Stimulated activated CD4-positive, alpha-beta T cell treated with anti-CD3 and anti-CD28 coated beads, Interleukin-1b, Interleukin-23, amount 100 ng/mL, for 1 hour (primary cell): ENCODE measurements at places on chromosomes 3 and 15.

GRCh38 chr3:120142236-120142635 is 48.0 kb upstream of the GSK3B start:
- DNase-seq = no peak

- DNase-seq = peak; percentile 8
Observed at GRCh38 chr3:143120716-143121240, 1.2 kb downstream of the CHST2 start.

GRCh38 chr3:184015381-184016019 is 2.2 kb downstream of the ABCC5 start:
- DNase-seq = no peak

DNA sequence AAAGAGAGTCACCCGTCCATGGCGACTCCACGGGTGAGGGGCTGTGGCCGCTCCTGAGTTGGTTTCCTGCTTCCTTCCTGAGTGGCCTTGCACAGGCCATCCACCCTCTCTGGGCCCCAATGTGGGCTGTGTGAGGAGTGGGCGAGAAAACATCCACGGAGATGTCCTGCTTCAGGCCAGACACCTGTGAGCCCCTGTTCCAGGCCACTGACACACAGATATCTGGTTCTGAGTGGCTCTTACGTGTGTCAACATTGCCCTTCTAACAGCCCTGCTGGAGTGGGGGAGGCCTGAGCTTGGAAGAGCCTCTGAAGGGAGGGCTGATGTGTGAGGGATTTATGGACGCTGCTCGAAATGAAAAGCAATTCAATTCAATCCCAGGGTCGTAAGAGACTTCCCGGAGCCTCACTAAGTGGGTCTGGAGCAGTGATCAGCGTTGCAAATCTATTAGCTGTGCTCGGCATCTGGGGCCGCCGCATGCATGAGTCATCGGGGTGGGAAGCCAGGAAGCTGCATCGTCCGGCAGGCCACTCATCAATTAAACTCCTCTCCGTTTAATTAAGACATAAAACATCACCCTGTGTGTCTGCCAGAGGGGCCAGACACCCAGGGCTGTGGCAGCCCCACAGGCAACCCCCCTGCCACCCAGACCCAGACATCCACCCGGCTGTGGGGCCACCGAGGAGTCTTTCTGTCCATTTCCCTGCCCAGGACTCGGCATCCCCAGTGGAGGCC is 20.0 kb upstream of the PRR23E start:
- DNase-seq = no peak

DNA sequence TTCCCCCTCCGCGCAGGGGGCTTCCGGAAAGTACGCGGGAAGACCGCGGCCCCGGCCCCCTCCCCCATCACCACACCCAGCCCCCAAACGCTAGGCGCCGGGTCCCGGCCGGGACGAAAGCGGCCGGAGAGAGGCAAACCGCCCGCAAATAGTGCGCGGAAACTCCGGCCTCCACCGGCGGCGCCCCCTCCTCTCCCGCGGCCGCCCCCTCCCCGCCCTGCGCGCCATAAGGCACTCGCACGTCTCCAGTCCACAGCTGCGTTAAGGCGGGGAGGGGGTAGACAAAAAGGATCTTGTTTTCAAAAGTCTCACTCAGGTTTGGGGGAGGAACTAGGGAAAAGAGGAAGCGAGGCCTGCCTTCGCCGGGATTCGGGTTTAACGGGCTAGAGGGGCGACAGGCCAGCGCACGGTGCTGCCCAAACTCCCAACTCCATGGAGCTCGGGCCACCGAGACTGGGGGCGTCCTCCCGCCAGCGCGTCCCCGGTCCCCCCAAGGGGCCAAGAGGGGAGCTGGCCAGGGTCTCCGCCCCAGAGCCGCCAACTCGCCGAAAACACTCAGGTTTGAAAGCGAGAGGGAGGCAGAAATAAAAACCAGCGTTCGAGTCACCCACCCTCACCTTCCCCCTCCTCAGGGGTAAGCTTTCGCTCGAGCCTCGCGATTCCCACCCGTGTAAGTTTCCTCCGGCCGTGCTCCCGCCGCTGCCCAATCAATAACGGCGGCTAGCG is 1.8 kb downstream of the ANP32A start:
- no peak for DNase-seq

DNA sequence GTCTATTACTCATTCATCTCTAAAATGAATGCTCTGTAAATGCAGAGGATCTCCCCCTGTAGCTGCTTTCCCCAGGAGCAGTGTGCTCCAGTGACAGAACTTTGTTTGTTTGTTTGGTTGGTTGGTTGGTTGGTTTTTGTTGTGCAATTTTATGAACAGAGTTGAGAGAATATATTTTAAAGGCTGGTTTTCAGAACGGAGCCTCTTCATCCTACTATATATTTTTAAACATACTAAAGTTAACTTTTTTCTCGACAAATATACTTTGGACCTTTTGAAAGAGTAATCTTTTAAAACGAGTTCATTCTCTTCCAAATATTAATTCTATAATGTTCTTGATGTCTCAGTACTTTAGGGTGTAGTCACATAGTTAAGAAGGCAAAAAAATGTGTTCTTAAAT is 20.2 kb downstream of the RYR3 start:
- DNase-seq = no peak

DNA sequence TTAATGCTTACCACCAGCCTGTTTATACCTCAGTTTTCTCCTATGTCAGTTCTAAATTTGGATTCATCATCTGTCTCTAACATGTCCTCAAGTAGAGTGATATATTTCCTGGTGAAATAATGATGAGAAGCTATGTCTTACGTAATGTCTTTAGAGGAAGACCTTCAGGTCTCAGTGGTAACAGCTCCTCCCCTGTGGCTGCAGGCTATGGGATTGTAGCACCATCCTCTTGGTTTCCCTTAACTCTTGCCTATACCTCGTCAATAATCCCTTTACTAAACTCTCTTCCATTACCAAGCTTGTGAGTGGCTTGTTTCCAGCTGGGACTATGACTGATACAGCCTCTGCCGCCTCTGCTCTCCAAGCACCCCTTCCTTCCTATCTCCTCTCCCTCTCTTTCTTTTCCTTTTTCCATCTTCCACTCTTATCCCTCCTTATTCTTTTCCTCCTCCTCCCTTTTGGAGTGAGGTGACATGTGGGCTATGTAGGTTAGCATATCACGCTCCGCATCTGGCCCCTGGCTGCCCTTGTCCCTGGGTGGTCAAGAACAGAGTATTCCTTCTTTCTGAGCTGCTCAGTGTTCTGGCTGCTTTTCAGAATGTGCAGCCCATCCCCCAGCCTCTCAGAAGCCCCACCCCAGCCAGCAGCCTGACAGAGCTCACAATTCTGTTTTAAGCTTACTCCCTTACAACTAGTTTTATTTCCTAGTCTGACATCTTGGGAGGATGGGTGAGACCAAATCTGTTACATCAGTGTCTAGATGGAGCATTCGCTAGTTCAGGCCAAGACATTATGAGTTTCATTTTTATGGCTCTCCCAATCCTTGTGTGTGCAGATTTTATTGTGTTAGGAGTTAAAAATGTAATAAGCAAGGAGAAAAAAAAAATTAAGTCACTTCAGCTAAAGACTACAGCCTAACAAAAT is 75.0 kb upstream of the RNU6-1 start:
- DNase-seq = no peak

- DNase-seq = no peak
Observed at GRCh38 chr3:195196266-195196665, 74.7 kb downstream of the XXYLT1 start.

- DNase-seq = no peak
Observed at GRCh38 chr15:47355759-47356158, 361.5 kb upstream of the SEMA6D start.

DNA sequence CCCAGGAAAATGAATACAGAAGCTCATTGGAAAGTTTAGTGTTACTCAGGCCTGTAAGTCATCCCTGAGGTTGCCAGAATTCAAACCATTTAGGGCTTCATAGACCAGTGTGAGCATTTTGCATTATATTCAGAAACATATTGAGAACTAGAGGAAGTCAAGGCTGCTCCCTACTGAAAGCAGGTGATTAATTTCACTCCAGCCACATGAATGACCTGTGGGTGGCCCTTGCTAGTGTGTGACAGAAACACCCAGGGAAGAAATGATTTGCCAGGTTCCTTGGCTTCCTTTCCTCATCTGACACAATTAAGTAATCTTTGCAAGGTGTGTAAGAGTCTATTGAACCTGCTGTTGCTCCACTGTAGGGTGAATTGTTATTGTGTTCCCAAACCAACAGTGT is 61.8 kb downstream of the GAP43 start:
- DNase-seq = no peak

DNA sequence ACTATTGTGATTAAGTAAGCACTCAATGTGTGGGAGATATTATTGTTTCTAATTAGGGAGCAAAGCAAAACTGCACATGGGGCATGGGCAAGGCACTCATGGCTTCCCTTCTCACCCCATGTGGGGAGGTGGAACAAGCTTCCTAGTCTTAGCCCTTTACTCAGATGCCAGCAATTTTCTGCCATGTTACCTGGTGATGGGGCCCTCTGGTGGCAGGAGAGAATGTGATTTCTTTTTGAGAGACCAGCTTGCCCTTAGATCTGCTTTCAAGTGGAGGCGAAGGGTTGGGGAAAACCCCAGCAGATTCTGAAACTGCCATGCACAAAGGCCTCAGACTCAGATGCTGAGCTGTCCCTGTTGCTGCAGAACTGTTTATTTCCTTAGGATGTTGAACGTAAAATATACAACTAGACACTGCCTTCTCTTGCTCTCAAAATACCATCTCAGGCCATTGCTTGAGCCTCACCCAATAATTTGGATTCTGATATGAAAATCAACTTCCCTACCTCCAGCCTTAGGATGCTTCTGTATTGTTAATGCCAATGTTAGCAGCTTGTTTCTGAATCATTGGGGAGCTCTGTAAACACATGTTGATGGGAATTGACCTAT is 130.2 kb upstream of the TPRG1 start:
- DNase-seq = peak; percentile 56

- DNase-seq = no peak
Observed at GRCh38 chr15:38611228-38611627, 46.6 kb upstream of the RASGRP1 start.

- no peak for DNase-seq
Observed at GRCh38 chr3:66490984-66491383, 9.8 kb downstream of the LRIG1 start.

DNA sequence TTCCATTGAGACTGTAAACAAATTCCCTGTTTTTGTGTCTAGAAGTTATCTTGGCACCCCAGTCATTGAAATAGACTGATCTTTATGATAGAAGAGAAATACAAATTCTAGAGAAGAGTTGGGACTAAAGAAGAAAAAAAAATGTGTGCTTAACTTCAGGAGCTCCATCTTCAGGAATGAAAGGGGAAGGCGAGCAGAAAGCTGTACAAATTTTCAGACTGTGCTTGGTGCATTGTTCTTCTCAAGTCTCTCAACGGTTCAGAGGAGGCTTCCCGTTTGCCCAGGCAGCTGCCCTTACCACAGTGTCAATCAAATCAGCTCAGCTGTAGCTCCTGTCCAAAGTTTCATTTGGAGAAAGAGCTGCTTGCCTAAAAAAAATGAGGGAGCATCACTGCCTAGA is 41.7 kb downstream of the OXSM start:
- no peak for DNase-seq

GRCh38 chr3:192155194-192155593 is 572.1 kb downstream of the FGF12 start:
- DNase-seq = no peak

GRCh38 chr3:23301819-23302218 is 98.7 kb downstream of the UBE2E2 start:
- DNase-seq = no peak

GRCh38 chr3:177284383-177284881 is 87.2 kb upstream of the TBL1XR1 start:
- DNase-seq = no peak

- no peak for DNase-seq
Observed at GRCh38 chr15:99475754-99476412, 89.9 kb upstream of the MEF2A start.
